ENCODE measurements at places on chromosomes 2 and 18.

DNA sequence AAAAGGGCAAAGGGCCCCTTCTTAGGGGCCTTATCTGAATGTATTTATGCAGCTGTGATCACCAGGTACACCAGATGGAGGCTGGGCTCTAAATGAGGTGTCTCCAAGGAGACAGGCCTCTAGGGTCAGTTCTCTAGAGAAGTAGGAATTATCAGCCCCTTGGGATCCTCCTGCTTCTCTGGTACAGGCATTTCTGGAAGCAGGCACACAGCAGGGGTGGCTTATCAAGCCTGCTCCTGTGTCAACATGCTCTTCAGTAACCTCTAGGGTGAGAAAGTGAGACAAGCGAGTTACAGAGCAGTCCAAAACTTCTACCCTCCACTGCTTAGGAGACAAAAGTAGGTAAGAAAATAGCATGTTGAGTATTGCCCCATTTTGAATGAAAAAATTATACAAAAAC is 13.8 kb downstream of the TPGS2 start:
- no peak for DNase-seq

DNA sequence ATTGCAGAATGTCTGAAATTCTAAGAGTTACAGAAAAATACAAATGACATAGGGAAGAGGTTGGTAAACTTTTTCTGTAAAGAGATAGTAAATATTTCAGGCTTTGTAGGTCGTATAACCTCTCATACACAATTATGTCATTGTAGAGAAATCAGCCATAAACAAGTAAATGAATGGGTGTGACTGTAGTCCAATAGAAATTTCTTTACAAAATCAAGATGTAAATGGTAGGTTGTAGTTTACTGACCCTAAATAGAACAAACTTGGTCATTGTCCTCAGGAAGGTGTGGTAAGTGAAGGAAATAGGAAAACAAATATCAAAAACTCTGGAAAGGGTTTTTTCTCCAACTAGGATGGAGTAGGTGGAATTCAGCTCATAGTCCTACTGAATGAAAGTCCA is 415.5 kb upstream of the SPHKAP start:
- no peak for DNase-seq

GRCh38 chr18:3286159-3286558 is 24.2 kb downstream of the MYL12B start:
- DNase-seq, result no peak

DNA sequence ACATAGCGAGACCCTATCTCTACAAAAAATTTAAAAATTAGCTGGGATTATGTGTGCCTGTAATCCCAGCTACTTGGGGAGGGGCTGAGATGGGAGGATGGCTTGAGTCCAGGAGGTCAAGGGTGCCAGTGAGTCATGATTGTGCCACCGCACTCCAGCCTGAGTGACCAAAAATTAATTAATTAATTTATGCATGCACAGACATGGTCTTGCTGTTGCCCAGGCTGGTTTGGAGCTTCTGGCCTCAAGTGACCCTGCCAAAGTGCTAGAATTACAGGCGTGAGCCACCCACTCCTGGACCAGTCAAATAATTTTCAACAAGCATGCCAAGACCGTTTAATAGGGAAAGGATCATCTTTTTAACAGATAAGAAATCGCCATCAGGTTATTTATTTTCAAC is 57.7 kb upstream of the TFCP2L1 start:
- DNase-seq, result no peak

- no peak for DNase-seq
These were observed 2.9 kb upstream of the MGAT5 start for GRCh38 chr2:134250840-134251461.

GRCh38 chr2:131093696-131094462 is 619 bp upstream of the FAM168B start:
- peak; percentile 69 for DNase-seq

GRCh38 chr2:113979191-113980128 is 89.6 kb downstream of the ACTR3 start:
- DNase-seq, result peak; percentile 40

DNA sequence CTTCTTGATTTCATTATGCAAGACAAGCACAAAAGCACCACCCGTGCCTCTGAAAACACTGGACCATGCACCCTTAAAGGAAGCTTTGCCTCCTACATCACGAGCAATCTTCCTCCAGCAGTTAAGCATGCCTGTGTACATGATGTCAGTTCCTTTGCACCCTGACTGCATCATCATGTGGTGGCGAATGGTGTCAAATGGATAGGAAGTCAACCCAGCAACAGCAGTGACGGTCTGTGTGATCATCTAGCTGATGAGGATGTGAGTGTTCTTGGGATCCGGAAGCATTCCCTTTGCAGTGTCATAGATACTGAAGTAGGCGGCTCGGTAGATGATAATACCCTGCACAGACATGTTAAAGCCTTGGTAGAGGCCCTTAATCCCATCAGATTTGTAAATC is 240.7 kb upstream of the FAM98A start:
- no peak for DNase-seq

- DNase-seq, result no peak
These were observed 22.1 kb downstream of the EHD3 start for GRCh38 chr2:31255911-31256571.

DNA sequence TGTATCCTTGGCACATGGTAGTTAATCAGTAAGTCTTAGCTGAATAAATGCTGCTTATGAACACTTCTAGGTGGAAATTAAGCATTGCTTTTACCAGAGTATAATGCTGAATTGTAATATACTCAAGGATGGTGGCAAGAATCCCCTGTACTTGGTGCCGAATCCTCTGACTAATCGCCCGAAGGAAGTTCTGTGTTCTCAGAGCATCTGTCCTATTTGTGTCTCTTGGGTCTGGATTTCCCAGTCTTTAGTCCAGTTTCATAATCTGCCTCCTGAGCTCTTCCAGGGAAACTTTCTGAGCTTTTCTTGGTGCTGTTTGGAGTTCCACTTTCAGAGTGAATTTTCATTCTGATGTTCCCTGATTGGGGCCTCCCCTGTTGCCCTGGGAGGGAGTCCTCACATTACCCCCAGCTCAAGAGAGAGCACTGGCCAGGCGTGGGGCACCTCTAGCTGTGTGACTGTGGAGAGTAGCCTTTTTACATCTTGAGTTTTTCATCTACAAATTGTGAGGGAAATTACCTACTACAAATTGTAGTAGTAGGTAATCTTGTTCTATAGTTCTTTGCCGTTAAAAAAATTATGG is 144.9 kb downstream of the LTBP1 start:
- DNase-seq, result no peak

DNA sequence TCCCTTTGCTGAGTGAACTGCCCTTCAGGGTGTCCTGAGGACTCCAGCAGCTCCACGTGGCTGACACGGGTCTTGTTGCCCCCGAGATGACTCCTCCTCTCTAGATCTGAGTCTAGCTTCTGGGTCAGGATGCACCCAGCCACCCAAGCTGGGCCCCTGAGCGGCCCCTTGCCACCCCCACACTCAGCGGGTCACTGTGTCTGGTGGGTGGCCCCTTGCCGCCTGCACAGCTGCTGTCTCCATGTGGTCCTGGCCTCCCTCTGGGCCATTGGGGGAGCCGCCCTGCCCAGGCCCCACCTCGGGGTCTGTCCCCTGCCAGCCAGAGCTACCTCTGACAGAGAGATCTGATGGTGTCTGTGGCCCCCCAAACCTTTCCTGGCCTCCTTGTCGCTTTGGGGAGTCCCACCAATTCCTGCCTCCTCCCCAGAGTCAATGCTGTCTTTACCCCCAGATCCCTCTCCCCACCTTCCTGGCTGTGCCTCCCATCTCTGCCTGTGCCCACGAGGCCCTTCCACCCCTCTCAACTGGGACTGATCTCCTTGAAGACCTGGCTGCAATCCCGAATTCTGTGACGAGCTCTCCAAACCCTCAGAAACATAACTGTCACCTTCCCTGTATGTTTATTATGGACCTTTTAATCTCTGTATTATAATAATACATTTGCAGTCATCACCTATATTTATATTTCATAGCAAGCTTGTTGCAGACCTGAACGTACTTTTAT is 46.5 kb downstream of the TWIST2 start:
- DNase-seq, result no peak

- no peak for DNase-seq
These were observed 30.4 kb downstream of the LBH start for GRCh38 chr2:30261695-30262211.

DNA sequence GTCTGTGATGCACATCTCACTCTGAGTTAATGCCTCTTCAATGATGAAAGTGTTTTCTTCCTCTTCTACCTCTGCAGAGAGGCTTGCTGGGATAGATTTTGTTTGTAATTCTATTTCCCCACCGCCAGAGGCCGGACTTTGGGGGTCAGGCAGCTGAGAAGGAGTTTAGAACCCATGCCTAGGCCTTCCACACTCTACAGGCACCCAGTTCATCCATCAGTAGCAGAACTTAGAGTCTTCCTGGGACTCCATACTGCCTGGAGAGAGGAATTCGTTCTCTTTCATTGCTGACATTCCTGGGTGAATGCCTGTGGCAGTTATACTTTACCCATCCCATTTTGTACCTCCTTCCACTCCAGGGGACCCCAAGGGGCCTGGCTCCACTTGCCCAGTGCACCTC is 9.1 kb downstream of the TPRKB start:
- no peak for DNase-seq

DNA sequence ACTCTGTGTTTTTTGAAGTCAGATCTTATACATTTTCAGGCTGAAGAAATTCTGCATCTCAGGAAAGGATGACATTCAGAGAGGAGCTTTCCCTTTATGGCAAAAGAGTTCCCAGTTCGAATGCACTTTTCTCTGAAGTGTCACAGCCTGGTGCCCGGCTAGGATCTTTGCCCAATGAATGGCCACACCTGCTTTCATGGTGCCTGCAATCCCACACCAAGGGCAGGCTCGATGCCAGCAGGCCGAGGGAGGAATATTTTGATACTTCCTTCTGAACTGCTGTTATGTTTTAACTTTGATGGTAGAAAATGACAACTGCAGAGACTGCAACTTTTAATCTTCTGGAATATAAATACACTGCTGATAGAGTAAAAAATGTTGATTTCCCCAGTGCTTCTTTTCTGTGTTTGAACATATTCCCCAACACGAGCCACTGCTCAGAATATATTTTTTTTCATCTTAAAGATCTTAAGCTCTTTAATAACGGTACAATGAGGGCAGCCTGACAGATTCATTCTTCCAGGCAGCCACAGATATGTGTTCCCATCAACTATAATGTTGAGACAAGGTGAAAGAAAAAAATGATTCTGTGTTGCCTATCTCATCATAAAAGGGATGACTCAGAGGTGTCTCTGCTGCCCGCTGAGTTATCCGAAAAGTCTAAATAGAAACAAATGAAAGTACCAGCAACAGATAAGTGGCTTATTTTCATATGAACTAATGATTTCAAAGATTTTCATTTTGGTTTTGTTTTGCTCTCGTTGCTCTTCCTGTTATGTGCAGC is 848.5 kb downstream of the DCDC2C start:
- no peak for DNase-seq

GRCh38 chr18:50439460-50440015 is 64.7 kb downstream of the SKA1 start:
- DNase-seq, result no peak

DNA sequence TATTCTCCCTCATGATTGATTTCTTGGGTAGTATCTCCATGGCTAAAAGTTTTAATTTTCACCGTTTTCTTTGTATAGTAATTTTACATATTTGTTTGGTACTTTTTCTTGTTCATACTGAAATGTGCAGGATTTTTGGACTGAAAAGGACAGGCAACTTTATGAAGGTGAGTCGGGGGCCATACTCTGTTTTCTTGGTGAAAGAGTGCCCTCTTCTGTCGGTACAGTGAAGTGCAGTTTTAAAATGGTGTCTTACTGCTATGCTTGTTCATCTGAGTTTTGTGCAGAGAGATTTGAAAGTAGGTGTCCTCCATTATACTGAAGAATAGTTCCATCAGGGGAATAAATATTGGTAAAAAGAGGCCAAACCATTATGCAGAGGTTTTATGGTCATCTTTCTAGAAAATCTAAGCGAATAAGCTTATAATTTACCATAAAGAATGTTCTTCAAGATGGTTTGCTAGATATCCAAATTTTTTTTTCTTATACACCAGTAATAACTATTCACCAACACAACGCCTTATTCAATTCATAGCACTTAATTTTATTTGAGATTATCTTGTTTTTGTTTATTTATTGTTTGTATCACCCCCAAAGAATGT is 8.7 kb upstream of the SERPINB13 start:
- DNase-seq, result no peak

GRCh38 chr2:70685771-70686171 is 82.2 kb downstream of the ADD2 start:
- DNase-seq, result no peak

GRCh38 chr18:70985948-70986347 is 697.1 kb downstream of the SOCS6 start:
- no peak for DNase-seq

- DNase-seq, result no peak
These were observed 26.0 kb downstream of the STK25 start for GRCh38 chr2:241482126-241482955.

DNA sequence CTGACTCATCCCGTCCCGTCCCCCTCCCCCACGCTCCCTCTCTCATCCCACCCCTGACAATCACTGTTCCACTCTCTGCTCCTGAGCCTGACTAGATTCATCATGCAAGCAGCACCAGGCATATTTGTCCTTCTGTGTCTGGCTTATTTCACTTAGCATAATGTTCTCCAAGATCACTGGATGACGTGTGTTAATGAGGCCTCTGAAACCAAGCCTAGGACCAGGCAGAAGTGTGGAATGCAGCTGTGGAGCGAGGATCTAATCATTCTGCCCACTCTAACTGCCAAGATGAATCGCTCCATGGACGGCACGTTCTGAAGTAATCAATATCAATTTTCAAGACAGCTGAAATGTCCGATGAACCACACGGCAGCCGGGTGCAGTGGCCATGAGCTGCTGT is 122.4 kb upstream of the ZNF236 start:
- DNase-seq, result no peak

- DNase-seq, result no peak
These were observed 87.1 kb downstream of the MYOM1 start for GRCh38 chr18:3132700-3133099.

DNA sequence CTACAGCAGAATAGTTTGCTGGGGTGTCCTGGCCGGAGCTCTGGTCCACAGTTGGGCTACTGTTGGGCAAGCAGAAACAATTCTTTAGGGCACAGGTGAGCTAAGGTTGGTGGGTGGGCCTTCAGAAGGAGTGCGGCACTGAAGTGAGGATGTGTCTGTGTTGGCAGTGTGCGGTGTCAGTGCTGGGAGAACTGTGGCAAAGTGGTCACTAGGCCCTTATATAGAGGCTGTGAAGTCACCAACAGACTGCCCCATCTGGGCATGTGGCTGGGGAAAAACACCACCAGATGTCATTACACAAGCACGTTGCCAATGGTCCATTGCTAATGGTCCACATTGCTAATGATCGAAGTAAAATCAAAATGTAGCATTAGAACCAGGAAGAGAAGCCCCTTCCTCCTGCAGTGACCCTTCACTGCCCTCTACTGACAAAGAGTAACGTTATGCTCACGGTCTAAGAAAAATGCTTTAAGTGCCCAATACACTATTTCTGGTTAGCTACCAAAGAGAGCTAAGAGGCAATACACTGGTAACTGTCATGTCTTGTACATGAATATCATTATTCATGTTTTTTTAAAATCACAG is 21.3 kb downstream of the SCN1A start:
- no peak for DNase-seq

GRCh38 chr2:99431587-99432275 is 58.1 kb downstream of the REV1 start:
- no peak for DNase-seq

All from effector CD8-positive, alpha-beta T cell (primary cell).